ENCODE measurements at places on chromosomes 13 and 19.
A peak's percentile ranks its signal among the peaks of the same experiment; 100 is the strongest.

GRCh38 chr13:21758441-21758840 lies 87.6 kb downstream of the FGF9 start:
- no peaks in the 10 kb centered on the region for H3K36me3 ChIP-seq
- no peak for DNase-seq
- H3K27me3 ChIP-seq, result peaks cover 3% of the 10 kb centered on the region
- no peak overlapping the region for H3K4me3 ChIP-seq
- H3K4me1 ChIP-seq, result no peaks in the 10 kb centered on the region

DNA sequence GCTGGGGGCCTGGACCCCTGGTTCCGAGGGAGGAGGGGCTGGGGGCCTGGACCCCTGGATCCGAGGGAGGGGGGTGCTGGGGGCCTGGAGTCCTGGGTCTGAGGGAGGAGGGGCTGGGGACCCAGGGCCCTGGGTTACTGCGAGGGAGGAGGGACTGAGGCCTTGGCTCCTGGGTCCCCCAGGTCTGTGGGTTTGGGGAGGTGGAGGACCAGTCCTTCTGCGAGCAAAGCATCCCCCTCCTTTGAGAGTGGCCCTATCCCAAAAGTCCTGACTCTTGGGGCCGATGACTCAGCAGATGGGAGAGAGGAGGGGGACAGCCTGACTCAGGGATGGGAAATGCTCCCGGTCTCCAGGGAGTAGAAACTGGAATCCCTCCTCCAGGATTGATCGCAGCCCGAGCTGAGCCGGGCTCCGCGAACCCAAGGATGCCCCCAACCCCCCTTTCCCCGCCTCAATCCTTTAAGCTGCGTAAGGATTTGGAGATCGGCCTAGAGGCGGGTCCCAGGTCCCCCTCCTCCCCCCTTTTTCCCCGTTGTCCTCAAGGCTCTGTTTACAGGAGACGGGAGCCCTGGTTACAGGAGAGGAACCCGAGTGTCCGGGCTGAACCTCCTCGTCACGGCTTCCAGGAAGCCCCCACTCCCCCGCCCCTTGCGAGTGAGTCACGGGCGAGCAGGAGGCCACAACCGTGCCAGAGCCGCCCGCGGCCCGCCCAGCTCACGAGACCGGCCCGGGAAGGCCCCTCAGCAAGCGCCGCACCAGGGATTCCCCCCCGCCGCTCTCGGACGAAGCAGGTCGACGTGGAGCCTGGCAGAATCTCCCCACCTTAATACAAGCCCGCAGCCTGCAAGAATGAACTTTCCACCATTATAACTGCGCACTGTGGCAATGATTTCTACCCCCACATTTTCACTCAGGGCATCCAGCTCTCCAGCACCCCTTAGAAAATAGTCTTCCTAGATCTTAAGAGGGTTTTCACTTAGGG lies 3.0 kb upstream of the ZFP36 start:
- H3K27ac ChIP-seq, result peak overlapping the region; percentile 98
- peak overlapping the region; percentile 41 for H3K4me3 ChIP-seq
- H3K36me3 ChIP-seq, result peaks cover 11% of the 10 kb centered on the region
- no peaks in the 10 kb centered on the region for H3K27me3 ChIP-seq
- peaks cover 77% of the 10 kb centered on the region for H3K4me1 ChIP-seq
- DNase-seq, result peak; percentile 79

GRCh38 chr13:29991343-29991742 lies 140.9 kb upstream of the UBL3 start:
- H3K4me1 ChIP-seq, result no peaks in the 10 kb centered on the region
- no peak for DNase-seq
- no peaks in the 10 kb centered on the region for H3K36me3 ChIP-seq
- no peak overlapping the region for H3K4me3 ChIP-seq
- no peak overlapping the region for H3K27ac ChIP-seq

GRCh38 chr13:40992678-40993518 lies 26.2 kb downstream of the ELF1 start:
- peak overlapping the region; percentile 30 for H3K27ac ChIP-seq
- DNase-seq, result no peak
- peaks cover 25% of the 10 kb centered on the region for H3K36me3 ChIP-seq
- peaks cover 17% of the 10 kb centered on the region for H3K4me1 ChIP-seq
- no peaks in the 10 kb centered on the region for H3K27me3 ChIP-seq

DNA sequence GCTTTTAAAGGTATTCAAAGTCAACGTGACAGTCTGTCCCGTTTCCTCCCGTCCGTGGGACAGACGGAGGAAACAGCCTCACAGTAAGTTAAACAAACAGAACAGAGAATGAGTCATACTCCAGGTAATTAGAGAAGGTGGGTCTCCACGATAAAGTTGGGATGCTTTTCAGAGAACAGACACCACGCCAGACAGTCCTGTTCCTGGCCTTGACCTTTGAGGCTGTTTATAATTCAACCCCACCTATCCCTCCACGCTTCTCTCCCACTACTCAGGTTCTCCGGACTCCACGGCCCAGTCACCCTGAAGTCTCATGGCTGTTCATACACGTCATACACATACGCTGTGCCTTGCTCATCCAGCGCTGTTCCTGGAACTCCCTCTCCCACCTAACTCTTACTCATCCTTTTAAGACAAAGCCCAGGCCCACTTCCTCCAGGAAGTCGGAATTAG lies 42.5 kb downstream of the ARHGEF18 start:
- peak; percentile 51 for DNase-seq
- peaks cover 5% of the 10 kb centered on the region for H3K27me3 ChIP-seq
- H3K36me3 ChIP-seq, result no peaks in the 10 kb centered on the region
- peaks cover 23% of the 10 kb centered on the region for H3K4me1 ChIP-seq

- no peak overlapping the region for H3K27ac ChIP-seq
- no peaks in the 10 kb centered on the region for H3K27me3 ChIP-seq
- DNase-seq, result no peak
- no peaks in the 10 kb centered on the region for H3K4me1 ChIP-seq
Observed at GRCh38 chr19:7426986-7427385, 61.8 kb downstream of the PEX11G start.

GRCh38 chr19:18119717-18120105 lies 22.1 kb downstream of the MAST3 start:
- no peaks in the 10 kb centered on the region for H3K27me3 ChIP-seq
- peaks cover 36% of the 10 kb centered on the region for H3K4me1 ChIP-seq
- H3K4me3 ChIP-seq, result no peak overlapping the region

- no peak overlapping the region for H3K27ac ChIP-seq
- no peak overlapping the region for H3K4me3 ChIP-seq
- no peaks in the 10 kb centered on the region for H3K4me1 ChIP-seq
- no peaks in the 10 kb centered on the region for H3K36me3 ChIP-seq
- DNase-seq, result no peak
Observed at GRCh38 chr13:76813891-76814290, 72.3 kb downstream of the KCTD12 start.

- H3K27ac ChIP-seq, result no peak overlapping the region
- H3K4me1 ChIP-seq, result peaks cover 22% of the 10 kb centered on the region
- H3K27me3 ChIP-seq, result peaks cover 34% of the 10 kb centered on the region
Observed at GRCh38 chr19:447816-448560, 12.8 kb downstream of the SHC2 start.

DNA sequence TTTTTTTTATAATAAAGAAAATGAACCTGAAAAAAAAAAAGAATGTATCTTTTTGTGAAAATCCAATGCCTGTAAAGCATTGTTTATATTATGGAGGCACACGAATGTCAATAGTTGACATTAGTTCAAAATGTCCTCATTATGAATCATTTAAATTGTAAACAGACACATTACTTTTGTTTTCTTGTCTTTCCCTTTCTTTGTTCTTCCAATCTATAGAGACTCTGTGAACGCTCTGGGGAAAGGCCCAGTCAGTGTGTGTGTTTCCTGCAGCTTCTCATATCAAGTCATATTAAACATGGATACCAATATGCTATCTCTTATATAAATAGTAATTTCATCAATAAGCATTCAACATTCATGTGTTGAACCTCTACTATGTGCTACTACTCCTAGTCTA lies 193.1 kb downstream of the KCTD12 start:
- H3K27ac ChIP-seq, result no peak overlapping the region
- no peaks in the 10 kb centered on the region for H3K4me1 ChIP-seq
- no peak overlapping the region for H3K4me3 ChIP-seq
- DNase-seq, result no peak
- no peaks in the 10 kb centered on the region for H3K36me3 ChIP-seq

DNA sequence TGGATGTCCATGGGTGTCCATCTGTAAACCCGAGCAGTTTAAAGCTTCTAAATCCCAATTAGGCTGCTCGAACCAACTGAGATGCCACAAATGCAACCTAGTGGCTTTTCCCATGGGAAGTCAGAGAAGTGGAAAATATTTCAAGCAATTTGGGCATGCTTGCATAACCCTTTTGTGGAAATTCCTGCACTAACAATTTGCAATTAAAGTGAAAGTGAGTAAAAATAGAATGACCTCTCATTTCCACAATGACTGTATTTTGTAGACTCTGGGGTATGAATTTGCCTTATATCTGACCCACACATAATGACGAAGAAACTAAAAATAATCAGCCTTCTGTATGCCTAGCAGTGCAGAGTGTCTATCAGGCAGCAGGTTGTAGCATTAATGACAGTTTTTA lies 91.8 kb upstream of the TSC22D1 start:
- no peak for DNase-seq
- H3K36me3 ChIP-seq, result no peaks in the 10 kb centered on the region
- H3K4me1 ChIP-seq, result no peaks in the 10 kb centered on the region
- H3K27me3 ChIP-seq, result 0 out of 2 replicates have a peak, but pooled peaks cover 7% of the 10 kb centered on the region
- H3K27ac ChIP-seq, result no peak overlapping the region

- no peak overlapping the region for H3K27ac ChIP-seq
- H3K27me3 ChIP-seq, result no peaks in the 10 kb centered on the region
- no peaks in the 10 kb centered on the region for H3K4me1 ChIP-seq
- DNase-seq, result no peak
- no peak overlapping the region for H3K4me3 ChIP-seq
- H3K36me3 ChIP-seq, result no peaks in the 10 kb centered on the region
Observed at GRCh38 chr13:35255241-35255640, 221.2 kb downstream of the MAB21L1 start.

GRCh38 chr13:46383383-46383782 lies 3.7 kb downstream of the RUBCNL start:
- no peaks in the 10 kb centered on the region for H3K36me3 ChIP-seq
- H3K27me3 ChIP-seq, result peaks cover 16% of the 10 kb centered on the region
- H3K4me3 ChIP-seq, result no peak overlapping the region
- DNase-seq, result no peak
- H3K27ac ChIP-seq, result no peak overlapping the region

DNA sequence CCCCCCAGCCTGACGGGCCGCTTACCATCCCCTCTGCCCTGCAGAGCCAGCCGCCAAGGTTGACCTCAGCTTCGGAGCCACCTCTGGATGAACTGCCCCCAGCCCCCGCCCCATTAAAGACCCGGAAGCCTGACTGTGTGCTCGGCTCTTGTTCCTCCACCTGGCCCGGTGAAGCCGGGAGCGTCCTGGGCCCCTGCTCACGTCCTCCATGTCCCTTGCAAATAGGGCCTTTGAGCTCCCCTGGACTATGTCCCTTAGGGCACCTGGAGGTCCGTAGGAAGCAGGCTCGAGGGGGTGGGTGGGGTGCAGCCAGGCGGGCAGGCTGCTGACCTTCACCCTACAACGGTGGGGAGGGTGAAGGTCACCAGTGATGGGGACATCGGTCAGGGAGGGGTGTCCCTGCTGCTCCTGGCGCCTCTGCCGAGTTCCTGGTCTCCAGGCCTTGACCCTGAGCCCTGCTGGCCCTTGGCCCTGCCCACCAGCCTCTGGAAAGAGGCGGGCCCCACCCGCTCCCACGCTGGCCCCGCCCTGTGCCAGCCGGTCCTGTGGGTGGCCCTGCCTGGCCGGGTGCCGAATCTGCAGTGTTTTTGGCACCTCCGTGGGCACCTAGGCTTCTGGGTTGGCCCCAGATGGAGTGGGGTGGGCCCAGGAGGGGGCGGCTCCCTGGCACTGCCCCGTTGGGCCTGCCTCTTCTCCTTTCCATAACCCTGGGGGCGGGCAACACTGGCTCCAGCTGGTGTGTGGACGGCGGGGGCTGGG lies 3.3 kb downstream of the ATP5F1D start:
- peaks cover 42% of the 10 kb centered on the region for H3K36me3 ChIP-seq
- DNase-seq, result no peak
- peak overlapping the region; percentile 69 for H3K27ac ChIP-seq
- H3K27me3 ChIP-seq, result no peaks in the 10 kb centered on the region
- H3K4me1 ChIP-seq, result peaks cover 49% of the 10 kb centered on the region

- H3K36me3 ChIP-seq, result no peaks in the 10 kb centered on the region
- no peak for DNase-seq
- no peak overlapping the region for H3K4me3 ChIP-seq
- no peaks in the 10 kb centered on the region for H3K27me3 ChIP-seq
- no peaks in the 10 kb centered on the region for H3K4me1 ChIP-seq
Observed at GRCh38 chr13:35672611-35673010, 196.1 kb upstream of the MAB21L1 start.

All from K562 (cell line).